ENCODE measurements at places on chromosomes 7 and 10.

DNA sequence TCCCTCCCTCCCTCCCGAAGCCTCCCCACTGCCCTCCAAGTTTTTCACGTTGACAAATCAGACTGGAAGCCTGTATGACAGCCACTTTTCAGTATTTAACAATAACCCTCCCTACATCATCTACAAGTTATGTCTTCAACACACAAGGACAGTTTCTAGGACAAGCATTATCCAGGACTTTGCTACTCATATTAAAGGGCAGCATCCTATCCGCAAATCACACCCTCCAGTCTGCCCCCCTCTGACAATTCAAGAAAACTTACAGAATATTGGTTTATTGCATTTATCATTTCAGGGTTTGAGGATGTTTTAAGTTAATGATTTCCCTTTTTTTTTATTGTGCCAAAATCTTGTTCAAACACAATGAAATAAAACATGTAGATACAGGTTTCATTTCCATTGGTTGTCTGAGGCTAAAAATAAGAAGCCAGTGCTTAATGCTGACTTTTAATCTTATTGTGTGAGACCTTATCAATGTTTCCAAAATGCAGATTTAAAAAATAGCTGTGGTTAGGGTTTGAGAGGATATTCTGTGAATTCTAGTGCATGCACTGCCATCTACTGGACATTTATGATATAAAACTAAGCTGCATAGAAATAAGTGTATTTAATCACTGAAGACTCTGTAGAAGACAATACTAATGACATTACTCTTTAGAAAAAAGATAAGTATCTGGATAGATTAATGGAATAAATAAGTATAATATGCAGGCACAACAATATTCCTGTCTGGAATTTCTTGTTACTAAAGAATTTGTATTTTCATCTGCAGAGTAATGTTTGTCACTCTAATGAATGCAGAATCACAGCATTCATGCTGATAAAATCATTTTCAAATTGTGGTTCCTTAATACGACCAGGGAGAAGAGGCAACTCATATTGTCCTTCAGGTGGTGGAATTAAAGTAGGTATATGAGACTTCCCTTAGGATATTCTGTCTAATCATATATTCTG lies 64.1 kb downstream of the CAV1 start:
- peak; percentile 49 for DNase-seq

DNA sequence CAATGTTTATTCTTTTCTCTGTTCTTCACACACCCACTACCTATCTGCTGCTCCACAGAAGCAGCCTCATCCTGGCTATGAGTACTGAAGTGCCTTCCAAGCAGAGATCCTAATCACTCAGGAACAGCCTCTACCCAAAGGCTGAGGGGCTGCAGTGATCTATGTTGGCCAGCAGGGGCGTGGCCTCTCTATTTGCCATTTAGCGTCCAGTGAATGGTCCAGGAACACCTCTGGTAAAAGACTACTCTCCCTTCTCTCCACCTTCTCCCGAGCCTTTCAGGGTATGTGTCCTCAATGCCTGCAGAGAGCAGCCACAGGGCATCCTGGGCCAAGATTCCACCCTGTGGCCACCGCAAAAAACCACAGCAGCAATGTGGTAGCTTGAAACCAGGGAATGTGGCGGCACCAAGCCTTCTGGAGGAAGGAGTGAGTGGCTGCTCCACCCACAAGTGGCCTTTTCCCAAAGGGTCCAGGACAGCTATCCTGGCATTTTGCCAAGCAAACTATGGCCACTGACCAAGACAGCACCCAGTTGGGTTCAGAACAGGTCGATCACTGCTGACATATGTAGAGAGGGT lies 70.9 kb downstream of the SYPL1 start:
- peak; percentile 40 for DNase-seq

- DNase-seq: no peak
Observed at GRCh38 chr10:79153745-79154144, 85.0 kb downstream of the ZMIZ1 start.

DNA sequence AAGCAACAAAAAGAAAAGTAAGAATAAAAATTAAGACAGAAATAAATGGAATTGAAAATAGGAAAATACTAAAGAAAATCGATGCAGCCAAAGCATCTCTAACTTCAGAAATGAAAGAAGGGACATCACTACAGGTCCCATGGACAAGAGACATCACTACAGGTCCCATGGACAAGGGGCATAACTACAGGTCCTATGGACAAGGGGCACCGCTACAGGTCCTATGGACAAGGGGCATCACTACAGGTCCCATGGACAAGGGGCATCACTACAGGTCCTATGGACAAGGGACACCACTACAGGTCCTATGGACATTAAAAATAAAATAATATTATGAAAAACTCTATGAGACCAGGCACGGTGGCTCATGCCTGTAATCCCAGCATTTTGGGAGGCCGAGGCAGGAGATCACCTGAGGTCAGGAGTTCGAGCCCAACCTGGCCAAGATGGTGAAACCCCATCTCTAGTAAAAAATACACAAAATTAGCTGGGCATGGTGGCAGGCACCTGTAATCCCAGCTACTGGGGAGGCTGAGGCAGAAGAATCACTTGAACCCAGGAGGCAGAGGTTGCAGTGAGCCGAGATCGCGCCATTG lies 101.0 kb upstream of the DNAAF5 start:
- no peak for DNase-seq

- no peak for DNase-seq
Observed at GRCh38 chr7:33666531-33666930, 238.8 kb upstream of the BMPER start.

GRCh38 chr7:139598642-139599041 lies 75.2 kb downstream of the CLEC2L start:
- no peak for DNase-seq

- DNase-seq: peak; percentile 53
Observed at GRCh38 chr7:35036361-35037171, 719 bp downstream of the DPY19L1 start.

DNA sequence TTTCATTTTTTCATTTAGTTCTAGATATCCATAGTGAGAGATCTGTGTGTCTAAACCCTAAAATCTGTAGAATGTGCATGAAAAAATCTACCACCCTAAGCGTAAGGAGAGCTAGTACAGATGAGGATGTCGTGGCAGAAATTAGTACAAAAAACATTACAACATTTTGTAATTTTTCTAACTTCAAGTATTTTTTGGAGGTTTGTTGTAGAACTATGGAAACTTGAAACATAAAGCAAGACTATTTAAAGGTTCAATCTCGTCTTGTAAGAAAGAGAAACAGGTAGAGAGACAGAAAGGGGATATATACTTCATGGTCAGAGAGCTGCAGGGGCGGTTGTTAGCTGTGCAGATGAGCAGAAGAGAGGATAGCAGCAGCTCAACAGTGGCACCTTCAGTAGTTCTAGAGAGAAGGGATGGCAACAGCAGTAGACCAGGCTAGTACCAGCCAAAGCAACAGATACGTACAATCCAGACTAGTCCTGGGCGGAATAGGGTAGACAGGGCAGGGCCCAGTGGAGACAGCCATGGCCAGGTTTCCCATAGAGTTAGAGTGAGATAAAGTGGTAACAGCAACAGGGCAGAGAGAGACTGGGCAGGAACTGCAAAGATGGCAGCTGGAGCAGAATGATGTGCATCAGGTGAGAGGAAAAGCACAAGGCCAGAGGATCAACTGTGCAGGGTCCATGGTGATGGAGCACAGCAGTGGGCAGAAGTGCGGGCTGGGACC lies 145.2 kb downstream of the FRMD4A start:
- DNase-seq: peak; percentile 71

- DNase-seq: no peak
Observed at GRCh38 chr7:134255814-134256213, 60.9 kb downstream of the SLC35B4 start.

DNA sequence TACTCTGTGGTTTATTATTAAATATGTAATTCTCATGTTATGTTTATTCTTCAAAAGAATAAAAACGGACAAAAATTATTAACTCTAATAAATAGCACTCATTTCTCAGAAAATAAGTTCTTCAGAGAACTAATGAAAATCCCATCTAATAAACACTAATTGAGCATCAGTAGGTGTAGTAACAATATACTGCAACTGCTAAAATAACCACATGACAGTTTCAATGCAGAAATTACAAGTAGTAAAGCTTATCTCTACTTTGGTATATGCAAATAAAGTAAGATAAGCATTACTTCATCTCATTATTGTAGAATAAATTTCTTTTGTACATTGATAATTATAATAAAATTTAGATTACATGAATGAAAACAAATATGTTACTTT lies 56.4 kb upstream of the DKK1 start:
- DNase-seq: no peak

DNA sequence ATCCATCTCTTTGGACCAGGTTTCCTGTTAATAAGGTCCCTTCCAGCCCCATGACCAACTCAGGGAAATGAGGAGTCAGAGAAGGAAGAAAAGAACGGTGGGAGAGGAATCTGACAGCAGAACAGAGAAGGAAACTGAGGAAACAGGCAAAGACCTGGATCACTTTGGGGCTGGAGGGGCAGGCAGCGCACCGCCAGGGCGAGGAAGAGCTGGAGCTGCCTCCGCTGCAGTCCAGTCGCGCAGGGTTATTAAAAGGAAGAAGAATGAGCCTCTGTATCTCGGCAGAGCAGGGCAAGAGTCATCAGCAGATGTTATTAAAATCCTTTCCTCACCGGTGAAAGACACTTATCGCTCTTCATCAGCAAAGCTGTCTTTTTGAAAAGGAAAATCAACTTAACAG lies 37.7 kb upstream of the R3HCC1L start:
- DNase-seq: no peak

GRCh38 chr10:94093286-94093905 lies 99.7 kb downstream of the PLCE1 start:
- DNase-seq: no peak

GRCh38 chr7:110888641-110889040 lies 202.3 kb upstream of the LRRN3 start:
- no peak for DNase-seq

GRCh38 chr7:9939176-9939575 lies 1034.5 kb upstream of the PHF14 start:
- DNase-seq: no peak

DNA sequence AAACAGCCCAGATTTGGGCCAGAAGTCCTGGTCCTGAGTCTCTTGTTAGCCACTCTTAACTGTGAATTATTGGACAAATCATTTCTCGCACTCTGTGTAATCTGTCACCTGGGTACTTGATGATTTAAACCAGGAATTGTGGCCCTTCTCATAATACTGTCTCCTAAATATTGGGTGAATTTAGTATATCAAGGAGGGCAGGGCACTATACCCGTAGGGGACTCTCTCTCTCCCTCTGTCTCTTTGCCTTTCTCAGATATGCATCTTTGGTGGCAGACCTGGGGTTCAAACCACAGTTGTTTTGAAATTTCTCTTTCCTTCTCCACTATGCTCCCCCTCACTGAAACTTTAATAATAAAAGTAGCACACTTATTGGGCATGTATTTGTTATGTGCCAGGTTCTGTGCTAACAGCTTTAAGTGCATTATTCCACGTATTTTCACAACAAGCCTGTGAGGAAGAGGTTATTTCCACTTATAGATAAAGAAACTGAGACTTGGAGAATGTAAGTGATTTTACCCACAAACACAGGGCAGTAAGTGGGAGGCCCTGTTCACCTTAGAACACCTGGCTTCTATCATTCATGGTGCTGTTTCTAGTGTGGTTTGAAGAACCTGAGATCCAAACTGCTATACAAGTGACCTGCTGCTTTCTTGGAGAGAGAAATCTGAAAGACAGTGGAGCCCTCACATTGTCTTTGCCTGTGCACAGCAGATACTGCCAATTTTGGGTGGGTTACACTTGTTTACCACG lies 11.8 kb downstream of the FAS start:
- peak; percentile 38 for DNase-seq

DNA sequence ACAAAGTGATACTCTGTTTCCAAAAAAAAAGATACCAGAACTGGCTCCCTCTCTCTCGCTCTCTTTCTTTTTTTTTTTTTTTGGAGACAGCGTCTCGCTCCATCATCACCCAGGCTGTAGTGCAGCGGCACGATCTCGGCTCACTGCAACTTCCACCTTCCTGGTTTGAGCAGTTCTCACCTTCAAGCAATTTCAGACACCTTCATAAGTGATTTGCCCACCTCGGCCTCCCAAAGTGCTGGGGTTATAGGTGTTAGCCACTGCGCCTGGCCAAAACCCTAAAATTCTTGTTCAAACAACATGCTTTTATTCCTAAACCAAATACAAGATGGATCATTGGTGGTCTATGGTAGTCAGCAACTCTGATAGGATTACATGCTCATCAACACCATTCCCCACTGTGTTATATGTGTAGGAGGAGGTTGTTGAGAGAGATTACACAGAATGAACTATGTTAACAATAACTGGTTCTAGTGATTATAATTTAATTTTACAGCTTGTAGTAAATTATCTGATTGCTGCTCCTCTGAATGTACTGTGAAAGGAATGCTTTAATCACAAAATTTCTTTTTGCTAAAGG lies 15.5 kb downstream of the ACBD5 start:
- peak; percentile 51 for DNase-seq

DNA sequence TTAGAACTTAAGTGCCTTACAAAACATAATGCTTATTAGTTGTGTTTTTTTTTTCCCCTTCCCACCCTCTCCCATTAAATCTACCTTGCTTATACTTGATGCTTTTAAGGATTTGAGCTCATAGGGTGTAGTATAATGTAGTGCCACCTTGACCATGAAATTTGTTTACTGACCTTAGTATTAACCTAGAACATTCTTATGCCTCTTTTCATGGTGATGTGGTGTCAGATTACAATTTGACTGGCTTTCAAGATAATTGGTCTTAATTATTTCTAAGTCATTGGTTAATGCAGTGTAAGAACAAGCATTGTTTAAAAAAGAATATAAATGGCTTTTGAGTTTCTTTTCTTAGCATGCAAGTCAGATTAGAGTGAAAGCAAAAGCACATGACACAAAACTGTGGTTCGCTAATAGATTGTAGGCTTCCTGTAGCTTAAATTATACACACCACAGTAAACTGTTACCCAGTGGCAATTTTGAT lies 61.8 kb downstream of the ADD3 start:
- DNase-seq: peak; percentile 56

DNA sequence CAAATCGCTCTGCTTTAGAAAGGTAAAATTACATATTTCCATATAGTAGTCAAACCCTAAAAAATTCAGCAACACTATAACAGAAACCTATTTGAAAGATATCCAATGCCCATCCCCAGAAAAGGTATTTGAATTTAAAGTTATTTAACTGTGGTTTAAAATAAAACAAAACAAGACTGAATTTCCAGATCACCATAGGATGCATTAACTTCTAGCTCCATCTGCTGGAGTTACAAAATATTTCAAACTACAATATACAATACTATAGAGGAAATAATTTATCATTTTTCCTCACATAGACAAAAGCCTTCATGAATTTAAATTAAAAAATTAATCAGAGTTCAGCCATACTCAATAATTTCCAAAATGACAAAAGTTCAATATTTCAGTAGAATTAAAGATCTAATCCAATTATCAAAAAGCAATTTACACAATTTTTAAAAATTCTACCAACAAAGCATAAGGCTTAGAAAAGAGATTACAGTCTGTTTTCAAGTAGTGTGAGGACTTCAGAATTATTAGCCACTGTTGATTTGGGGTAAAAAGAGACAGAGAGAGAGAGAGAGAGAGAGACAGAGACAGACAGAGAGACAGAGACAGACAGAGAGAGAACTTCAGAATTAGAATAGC lies 75.9 kb downstream of the LMBR1 start:
- peak; percentile 15 for DNase-seq

- no peak for DNase-seq
Observed at GRCh38 chr10:15601819-15602218, 117.9 kb downstream of the ITGA8 start.

GRCh38 chr7:7567898-7568531 lies 1.3 kb downstream of the MIOS start:
- DNase-seq: no peak

All from CD4-positive, alpha-beta T cell treated with Interleukin-10 for 1 hour (primary cell).